Chondrocyte (in vitro differentiated cells): ENCODE measurements at places on chromosomes 6 and 20.

DNA sequence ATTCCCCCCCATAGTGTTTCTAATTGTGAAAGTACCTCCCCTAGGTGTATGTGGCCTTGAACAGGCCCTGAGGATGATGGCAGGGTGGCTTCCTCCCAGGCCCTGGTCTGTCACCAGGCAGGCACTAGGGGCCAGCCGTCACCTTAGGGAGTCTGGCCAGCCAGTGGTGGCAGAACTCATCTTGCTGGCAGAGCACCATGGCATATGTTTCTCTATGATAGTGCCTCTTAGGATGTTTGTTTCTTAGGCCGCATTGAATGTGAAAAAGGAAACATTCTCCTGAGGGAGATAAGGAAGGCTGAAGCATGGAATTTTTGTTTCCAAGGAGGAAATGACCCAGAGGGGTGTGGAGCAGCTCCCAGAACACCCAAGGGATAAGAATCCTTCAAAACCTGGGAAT is 45.2 kb upstream of the KLHL31 start:
- no peak for DNase-seq

- no peak for DNase-seq
These were observed 22.9 kb downstream of the HLA-DRA start for GRCh38 chr6:32462609-32463008.

GRCh38 chr6:110256366-110256765 is 76.1 kb downstream of the CDC40 start:
- no peak for DNase-seq

DNA sequence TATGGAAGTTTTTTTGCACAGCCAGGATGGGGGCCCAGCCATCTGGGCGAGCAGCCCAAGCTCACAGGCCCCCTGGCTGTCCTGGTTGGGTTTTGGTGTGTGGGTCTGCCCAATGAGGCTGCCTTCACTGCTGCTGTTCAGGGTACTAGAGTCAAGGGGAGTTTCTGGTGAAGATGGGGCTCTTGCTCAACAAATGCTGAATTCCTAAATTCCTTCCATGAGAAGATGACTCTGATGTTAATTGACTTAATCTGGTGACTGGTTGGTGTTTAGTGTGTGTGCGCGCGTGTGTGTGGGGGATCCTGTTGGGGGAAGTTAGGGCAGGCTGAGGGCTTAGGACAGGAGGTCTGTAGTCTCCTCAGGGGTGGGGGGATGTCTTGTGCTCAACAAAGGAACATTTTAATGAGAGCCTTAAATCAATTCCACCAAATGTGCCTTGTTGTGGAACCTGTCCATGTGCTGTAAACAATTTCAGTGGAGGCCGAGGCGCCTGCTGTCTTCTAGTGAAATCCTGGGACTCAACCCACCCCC is 1.9 kb downstream of the PTK7 start:
- no peak for DNase-seq

- no peak for DNase-seq
These were observed 90.7 kb upstream of the BEND6 start for GRCh38 chr6:56864171-56864616.

- DNase-seq = no peak
These were observed 56.6 kb upstream of the CLDN20 start for GRCh38 chr6:155207223-155207622.

GRCh38 chr20:53608071-53608455 is 14.4 kb upstream of the ZNF217 start:
- DNase-seq = no peak

DNA sequence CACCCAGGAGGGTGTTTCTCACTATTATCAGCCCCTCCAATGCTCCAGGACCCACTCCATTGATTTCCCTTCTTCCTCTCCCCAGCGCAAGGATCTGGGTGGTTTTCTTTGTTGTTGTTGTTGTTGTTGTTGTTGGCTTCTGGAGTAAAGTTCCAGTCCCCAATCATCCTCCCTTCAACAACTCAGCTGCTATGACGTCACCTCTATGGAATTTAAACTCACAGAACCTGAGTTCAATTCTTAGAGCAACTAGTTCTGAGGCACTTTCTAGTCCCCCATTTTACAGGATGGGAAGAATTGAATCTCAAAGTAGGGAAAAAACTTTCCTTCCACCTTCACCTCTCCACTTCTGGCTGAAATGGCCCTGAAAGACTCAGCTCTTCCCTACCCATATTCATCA is 9.7 kb upstream of the WFDC8 start:
- no peak for DNase-seq

GRCh38 chr6:139764498-139764986 is 390.1 kb upstream of the CITED2 start:
- no peak for DNase-seq

- DNase-seq = no peak
These were observed 32.3 kb downstream of the AFDN start for GRCh38 chr6:167858842-167859664.

- DNase-seq = no peak
These were observed 50.0 kb downstream of the SLC23A2 start for GRCh38 chr20:4951299-4951698.

GRCh38 chr6:150037526-150038201 is 12.3 kb upstream of the RAET1L start:
- no peak for DNase-seq

GRCh38 chr20:51259455-51259854 is 236.5 kb upstream of the KCNG1 start:
- no peak for DNase-seq

DNA sequence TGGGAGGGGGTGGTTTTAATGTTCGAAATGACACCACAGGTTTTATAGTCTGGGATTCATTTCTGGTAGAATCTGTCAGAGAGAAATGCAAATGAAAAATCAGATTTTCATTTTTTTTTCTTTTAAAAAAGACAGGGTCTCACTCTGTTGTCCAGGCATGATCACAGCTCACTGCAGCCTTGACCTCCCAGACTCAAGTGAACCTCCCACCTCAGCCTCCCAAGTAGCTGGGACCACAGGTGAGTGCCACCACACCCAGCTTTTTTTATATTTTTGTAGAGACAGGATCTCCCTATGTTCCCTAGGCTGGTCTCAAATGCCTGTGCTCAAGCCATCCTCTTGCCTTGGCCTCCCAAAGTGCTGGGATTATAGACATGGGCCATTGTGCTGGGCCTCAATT is 2.4 kb upstream of the ADNP start:
- no peak for DNase-seq

- DNase-seq = no peak
These were observed 107.3 kb downstream of the GMPR start for GRCh38 chr6:16345449-16346330.

DNA sequence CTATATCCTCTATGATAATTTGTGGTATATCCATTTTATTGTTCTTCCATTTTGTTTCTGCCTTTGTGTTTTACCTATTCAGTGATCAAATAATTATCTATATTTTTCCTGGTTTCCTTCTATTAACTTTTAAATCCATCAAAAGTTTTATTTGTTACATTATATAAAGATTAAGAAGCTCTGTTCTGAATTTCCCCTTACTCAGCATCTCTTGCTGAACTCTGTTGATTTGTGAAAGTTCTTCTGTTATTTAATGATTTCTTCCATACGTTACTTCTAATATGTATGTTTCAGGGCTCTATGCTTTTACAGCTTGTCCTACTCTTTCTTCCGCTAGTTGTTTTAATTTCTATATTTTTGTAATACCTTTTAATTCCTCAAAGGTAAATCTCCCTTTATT is 87.1 kb downstream of the LIN28B start:
- DNase-seq = no peak

GRCh38 chr6:93685494-93685893 is 266.1 kb upstream of the EPHA7 start:
- no peak for DNase-seq

DNA sequence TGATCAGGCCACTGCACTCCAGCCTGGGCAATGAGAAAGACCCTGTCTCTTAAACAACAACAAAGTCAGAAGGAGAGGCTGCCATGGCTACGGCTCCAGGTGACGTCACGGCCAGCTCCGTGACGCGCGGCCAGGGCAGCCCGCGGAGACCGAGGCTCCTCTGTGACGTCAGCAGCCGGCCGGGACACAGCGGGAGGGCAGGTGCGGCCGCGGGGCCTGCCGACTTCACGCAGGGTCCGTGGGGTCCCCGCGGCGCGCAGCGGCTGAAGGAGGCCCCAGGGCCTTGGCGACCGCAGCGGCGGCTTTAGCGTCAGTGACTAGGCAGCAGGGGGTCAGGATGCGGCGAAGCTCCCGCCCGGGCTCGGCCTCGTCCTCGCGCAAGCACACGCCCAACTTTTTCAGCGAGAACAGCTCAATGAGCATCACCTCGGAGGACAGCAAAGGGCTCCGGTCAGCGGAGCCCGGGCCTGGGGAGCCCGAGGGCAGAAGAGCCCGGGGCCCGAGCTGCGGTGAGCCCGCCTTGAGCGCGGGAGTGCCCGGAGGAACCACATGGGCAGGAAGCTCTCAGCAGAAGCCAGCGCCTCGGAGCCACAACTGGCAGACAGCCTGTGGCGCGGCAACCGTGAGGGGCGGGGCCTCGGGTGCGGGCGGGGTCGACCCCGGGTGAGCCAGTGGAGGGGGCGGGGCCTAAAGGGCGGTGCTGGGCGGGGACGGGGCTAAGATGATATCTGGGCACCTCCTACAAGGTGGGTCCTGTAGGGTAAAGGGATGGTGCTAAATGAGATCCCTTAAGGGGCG is at the start of gene SPAG4:
TSS of gene SPAG4 (plus strand) at position 163 of the 798 bp plus-strand sequence. CDS start at position 338, 175 bp downstream.
- peak; percentile 98 for DNase-seq

GRCh38 chr6:161954077-161954476 is 680.2 kb upstream of the AGPAT4 start:
- DNase-seq = no peak

- DNase-seq = no peak
These were observed at the start of gene CD93 for GRCh38 chr20:23086056-23086566. Gene CD93 (minus strand): TSS chr20:23086324. CDS start chr20:23086192, 132 bp downstream.

DNA sequence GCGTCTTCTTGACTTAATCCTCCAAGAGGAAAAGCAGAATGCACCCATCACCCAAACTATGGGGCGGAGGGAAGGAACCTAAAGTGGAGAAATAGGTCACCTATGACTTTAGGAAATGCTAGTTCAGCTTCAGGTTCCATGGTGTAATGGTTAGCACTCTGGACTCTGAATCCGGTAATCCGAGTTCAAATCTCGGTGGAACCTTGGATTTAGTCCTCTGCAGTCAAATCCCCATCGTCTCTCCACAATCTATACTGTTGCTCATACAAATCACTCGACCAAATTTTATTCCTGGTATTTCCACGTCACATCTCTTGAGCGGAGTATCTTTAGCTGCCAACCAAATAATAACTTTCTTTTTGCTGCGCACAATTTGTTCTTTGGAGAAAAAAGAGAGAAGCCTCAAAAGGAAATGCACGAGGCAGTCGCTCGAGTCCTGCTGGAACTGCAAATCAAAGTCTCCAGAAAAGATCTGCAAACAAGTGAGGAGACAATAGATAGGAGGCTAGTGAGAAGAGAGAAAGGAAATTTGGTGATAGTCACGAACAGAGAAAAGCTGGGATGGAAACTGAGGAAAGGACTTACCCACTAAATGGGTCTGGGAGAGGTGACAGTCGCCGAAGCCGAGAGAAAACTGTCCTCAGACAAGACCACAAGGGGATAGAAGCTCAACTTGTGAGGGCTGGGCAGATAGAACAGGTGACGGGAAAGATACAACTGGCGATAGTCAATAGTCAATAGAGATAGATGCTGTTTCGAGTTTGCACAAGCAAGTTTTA is 16.6 kb downstream of the POM121L2 start:
- DNase-seq = no peak

- DNase-seq = no peak
These were observed 2.9 kb upstream of the TUBB2B start for GRCh38 chr6:3230256-3230882.

DNA sequence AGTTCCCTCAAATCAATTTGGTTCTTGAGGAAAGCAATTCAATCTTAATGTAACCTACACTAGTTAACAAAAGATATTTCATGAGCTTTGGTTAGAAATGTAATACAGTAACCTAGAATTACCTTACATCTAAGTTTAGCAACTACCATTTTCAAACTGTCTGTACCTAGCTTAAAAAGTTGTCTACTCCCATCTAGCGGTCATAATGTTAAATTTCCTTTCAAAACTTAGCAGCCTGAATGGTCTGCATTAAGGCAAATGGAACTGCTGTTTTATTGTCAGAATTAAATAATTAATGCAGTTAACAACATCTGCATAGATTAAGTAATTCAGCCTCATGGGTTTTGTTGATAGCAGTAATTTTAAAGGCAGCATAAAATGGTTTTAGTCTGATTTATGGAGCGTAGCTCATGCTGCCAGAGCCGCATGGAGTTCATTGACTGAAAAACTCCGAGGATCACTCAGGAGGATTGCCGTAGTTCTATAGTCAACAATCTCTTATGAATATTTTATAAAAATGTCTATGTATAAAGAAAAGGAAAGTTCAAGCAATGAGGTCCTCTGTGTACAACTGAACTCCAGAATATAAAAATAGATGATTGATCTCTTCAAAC is 485.4 kb upstream of the MANEA start:
- no peak for DNase-seq

- no peak for DNase-seq
These were observed 35.3 kb upstream of the MYBL2 start for GRCh38 chr20:43631598-43631997.

GRCh38 chr6:41967312-41968287 is 26.0 kb upstream of the CCND3 start:
- DNase-seq = no peak

GRCh38 chr6:132961610-132962009 is 147.2 kb downstream of the RPS12 start:
- no peak for DNase-seq

DNA sequence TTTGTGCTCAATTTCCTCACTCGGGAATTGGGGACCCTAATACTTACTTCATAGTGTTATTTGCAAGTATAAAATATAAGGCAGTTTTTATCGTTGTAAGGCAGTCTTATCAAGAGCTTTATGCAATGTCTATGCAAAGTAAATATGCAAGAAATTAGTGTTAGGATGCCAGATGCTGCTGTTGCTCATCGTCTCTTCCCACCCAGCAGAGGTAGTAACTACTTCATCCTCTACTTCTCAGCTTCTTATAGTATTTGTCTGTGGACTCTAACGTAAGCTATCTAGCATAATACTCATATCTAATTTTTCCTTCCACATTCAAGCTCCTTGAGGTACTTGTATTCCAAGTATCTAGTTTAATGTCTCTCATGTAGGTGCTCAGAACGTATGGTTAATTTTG is 11.6 kb downstream of the PLCG1 start:
- DNase-seq = no peak

DNA sequence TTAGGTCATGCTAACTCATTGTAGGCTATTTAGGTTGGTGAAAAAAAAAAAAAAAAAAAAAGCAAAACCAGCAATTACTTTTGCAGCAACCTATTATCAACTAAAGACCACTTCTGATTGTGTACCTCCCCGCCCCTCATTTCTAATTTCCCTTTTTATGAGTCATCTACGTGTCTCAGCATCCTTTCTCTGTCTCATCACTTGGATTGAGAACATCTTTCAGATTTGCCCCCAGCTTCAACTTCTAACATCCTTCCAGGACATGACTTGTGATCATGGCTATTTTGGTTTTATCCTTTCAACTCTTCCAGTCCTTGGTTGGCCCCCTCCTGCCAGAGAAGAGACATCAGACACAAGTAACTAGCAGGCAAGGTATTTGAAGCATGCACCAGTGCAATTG is 156.7 kb upstream of the CCN2 start:
- DNase-seq = no peak

GRCh38 chr6:87102151-87102621 is 7.3 kb upstream of the CGA start:
- DNase-seq = no peak

- DNase-seq = no peak
These were observed 28.6 kb downstream of the C20orf203 start for GRCh38 chr20:32645134-32645533.

GRCh38 chr6:142810952-142811514 is 133.9 kb downstream of the HIVEP2 start:
- no peak for DNase-seq
